ENCODE measurements at places on chromosomes 3 and 15.

GRCh38 chr15:76575274-76575673 is 238.7 kb downstream of the ISL2 start:
- DNase-seq: no peak

GRCh38 chr3:118863731-118864322 is 170.8 kb downstream of the IGSF11 start:
- no peak for DNase-seq

GRCh38 chr15:38071211-38071972 is 137.0 kb downstream of the TMCO5A start:
- no peak for DNase-seq

- peak; percentile 82 for DNase-seq
Observed at GRCh38 chr15:98177966-98178592, 217.6 kb downstream of the ARRDC4 start.

DNA sequence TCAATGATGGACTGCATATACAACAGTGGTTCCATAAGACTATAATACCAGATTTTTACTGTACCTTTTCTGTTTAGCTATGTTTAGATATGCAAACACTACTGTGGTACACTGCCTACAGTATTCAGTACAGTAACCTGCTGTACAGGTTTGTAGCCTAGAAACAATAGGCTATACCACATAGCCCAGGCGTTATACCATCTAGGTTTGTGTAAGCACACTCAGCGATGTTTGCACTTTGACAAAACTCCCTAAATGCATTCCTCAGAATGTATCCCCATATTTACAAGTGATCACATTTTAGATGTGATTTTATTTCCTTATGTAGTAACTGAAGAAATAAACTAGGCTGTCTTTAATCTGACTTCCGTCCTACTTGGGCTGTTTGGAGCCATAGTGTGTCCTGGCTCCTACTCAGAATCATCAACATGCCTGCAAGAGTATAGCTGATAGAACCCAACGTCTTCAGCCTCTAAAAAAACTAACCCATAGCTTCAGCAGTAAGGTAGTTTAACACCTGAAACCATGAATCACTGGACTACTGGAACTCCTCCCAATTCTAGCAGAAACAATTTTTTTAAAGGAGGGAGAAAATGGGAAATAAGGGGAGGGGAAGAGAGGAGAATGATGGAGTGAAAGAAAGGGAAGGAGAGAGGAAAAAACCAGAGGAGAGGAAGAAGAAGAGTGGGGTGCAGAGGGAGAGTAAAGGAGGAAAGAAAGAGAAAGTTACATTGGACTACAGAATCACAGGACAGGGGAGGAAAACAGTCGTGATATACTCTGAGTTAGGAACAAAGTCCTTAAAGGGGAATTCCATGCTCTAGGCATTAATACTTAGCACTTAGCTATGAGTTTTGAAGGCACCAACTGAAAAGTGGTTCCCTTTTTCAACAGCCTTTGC is 67.7 kb upstream of the PLXND1 start:
- no peak for DNase-seq

- DNase-seq: no peak
Observed at GRCh38 chr3:126009181-126009580, 40.2 kb downstream of the ROPN1B start.

DNA sequence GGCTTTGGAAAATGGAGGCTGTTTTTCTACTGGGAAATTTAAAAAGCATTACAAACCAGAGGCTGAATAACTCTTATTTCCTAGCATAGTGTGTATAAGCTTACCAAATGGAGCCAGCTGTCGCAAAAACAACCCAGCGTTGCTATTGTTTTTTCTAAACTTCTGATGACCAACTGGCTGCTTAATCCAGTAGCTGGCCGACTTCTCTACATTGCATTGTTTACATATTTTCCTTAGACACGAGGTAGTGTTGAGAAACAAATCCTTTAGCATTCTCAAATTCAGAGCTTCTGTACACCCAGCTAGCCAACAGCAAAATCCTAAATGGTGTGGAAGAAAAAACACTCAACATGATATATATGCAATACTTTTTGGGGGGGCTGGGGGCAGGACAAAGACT is 161.0 kb upstream of the ADAMTS9 start:
- DNase-seq: peak; percentile 64

- no peak for DNase-seq
Observed at GRCh38 chr3:9161298-9161697, 88.1 kb downstream of the SRGAP3 start.

GRCh38 chr15:63212050-63213004 is 22.9 kb downstream of the RAB8B start:
- DNase-seq: peak; percentile 84

GRCh38 chr15:59278120-59278519 is 71.5 kb downstream of the LDHAL6B start:
- no peak for DNase-seq

- DNase-seq: peak; percentile 30
Observed at GRCh38 chr3:66554178-66554577, 53.4 kb upstream of the LRIG1 start.

DNA sequence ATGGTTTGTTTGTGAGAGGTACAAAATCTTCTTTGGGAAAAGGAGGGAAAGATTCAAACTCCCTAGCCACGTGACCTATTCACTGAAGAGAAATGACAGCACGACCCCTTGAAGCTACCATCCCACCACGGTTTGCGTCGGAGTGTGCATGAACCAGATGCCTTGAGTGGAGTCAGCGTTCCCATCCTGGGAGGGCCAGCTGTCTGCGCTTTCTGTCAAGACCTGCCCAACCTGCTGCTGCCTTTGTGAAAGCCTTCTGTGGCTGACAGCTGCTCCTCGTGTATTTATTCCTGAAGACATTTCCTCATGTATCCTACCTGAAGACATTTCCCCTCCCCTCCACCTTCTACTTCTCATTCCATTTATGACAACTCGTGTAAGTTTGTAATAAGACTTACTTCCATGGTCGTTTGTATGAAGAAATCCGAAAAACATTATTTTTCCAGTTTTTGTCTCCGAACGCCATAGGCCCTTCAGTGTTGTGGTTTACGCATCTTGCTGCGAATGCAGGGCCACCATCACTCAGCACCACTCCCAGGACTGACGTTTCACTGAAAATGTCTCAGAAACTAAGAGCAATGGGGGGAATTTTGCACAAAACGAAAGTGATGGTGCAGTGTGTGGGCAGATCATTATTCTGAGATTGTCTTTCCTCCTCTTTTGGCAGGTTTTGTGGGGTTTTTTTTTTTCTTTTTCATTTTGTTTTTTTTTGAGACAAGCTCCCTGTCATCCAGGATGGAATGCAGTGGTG is 18.9 kb downstream of the EBLN2 start:
- no peak for DNase-seq

DNA sequence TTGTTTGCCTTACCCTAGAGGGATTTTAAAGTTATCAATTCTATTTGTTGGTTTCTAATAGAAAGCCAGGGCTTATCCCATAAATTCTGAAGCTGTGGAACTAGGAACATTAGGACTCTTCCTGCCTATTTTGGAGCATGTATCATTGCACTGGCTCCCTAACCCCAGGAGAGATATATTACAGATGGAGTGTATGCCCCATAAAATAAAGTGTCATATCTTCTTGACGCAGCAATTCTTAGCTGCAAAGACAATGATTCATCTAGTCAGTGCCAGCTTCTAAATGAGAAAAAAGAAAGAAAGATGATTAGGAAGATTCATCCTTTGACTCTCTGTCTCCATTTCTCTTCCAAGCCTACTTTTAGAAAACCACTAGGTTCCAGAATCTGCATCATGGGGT is 74.8 kb upstream of the MAGI1 start:
- DNase-seq: no peak

GRCh38 chr3:70486414-70487017 is 174.1 kb upstream of the MDFIC2 start:
- DNase-seq: no peak

DNA sequence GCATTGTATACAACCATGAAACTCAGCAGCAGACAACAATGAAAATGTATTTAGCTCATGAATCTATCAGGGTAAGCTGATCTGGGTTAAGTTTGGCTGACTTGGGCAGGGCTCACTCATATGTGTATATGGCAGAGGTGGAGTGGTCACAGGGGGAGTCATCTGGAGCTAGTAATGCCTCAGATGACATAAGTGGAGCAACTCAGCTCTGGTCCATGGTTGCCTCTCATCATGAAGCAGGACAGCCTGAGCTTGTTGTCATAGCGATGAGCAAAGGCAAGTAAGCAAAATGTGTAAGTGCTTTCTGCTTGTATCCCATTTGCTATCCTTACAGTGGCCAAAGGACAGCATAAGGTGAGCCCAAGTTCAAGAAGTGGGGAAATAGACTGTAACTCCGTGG is 64.5 kb downstream of the ALCAM start:
- DNase-seq: no peak

DNA sequence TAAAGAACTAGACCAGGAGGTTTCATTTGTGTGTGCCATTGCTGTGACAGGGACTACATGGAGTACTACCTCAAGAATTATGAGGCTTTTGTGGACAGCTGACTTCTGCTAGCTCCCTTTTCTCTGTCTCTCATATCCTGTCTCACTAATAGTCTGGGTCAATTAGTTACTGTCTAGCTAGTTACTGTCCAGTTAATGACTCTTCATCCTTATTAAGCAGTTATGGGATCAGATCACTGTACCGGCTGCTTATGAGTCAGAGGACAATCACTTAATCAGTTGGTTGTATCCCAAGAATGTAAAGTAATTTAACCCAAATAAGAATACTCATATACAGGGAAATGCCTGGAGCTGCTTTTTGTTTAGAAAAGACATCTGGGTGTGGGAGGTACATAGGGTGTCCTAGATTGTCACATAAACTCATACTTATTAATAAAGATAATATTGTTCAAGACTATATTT is 158.0 kb downstream of the CDIN1 start:
- no peak for DNase-seq

GRCh38 chr3:141348837-141349236 is 19.5 kb upstream of the ZBTB38 start:
- no peak for DNase-seq

GRCh38 chr3:157423337-157423736 is 13.3 kb upstream of the PTX3 start:
- no peak for DNase-seq

DNA sequence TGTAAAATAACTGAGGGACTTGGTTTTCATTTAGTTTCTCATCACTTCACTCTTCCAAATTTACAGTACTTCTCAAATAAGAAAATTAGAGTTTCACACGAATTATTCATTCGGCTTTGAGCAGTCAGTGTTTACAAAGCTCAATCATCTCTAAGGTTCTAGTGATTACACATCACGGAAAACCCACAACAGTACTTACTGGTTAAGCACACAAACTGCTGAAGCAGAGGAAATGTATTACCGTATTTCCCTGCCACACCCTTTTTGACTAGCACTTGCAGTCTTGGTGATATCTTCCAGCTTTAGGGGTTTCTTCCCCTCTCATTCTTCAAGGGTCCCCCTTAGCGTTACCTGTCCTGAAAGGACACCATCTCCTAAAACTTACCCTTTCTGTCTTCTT is 164.8 kb upstream of the CDIN1 start:
- no peak for DNase-seq

GRCh38 chr15:89490081-89490813 is 6.1 kb downstream of the RHCG start:
- DNase-seq: no peak

- peak; percentile 65 for DNase-seq
Observed at GRCh38 chr15:89647191-89647851, 7.9 kb downstream of the KIF7 start.

- DNase-seq: peak; percentile 38
Observed at GRCh38 chr15:39078026-39078425, 502.9 kb upstream of the THBS1 start.

DNA sequence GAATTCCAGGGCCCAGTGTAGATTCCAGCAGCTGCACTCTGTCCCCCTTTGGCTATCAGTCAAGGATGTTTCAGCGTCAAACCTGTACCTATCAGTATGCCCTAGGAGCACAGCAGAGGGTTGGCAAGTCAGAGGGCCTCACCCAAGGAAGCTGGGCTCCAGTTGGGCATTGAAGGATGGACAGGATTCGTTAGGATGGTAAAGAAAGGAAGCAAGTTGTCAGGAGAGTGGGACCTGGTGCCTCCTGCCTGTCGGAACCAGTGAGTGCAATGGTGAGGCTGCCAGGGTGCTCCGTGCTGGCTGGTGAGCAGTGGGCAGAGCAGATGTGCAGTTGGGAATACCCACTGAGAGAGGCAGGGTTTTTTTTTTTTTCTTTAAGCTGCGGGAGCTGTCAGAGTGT is 157.2 kb downstream of the CHDH start:
- no peak for DNase-seq

DNA sequence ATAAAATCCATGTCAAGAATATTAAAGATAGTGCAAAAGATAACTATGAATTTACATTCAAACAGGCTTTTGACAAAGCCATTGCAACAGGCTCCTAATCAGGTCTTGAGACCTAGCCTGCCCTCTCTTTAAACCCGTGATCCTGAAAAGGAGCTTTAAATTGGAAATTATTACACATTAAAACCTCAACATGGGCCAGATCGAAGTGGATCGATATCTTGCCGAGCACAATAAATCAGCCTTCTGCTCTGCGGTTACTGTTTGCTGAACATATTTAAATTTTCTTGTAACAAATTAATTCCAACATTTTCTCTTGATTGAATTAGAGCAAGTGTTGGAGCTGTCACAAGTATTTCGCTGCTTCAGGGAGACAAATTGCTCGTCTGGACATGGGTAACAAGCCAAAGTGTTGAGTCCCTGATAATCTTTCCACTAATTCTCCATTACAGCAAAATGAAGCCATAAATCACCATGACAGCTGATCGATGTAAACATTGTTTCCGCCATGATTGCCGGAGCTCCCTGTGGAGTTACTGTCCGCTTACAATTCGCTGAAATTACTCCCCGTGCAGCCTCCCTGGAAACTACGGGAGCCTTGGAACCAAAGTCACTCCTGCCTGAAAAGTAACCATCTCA is 47.6 kb downstream of the SHOX2 start:
- no peak for DNase-seq

GRCh38 chr15:48285329-48286214 is 45.7 kb upstream of the DUT start:
- peak; percentile 92 for DNase-seq

DNA sequence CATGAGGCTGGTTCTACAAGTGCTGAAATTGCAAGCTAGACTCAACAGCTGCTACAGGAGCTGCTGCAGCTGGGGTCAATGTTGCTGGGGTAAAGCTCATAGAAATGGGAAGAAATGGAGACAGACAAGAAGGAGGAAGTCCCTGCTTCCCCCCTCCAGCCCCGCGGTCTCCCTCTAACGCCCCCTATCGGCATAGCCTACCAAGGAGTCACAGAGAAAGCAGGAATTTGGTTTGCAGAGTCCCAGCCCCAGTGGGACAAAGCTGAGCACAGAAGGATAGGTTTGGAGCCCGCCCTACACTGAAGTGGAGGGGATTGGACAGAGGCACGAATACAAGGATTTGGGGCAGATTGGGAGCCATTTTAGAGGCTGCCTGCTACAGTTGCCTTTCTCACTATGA is 176.9 kb upstream of the ANKRD28 start:
- DNase-seq: no peak
